ENCODE measurements at places on chromosomes 5 and 9.

DNA sequence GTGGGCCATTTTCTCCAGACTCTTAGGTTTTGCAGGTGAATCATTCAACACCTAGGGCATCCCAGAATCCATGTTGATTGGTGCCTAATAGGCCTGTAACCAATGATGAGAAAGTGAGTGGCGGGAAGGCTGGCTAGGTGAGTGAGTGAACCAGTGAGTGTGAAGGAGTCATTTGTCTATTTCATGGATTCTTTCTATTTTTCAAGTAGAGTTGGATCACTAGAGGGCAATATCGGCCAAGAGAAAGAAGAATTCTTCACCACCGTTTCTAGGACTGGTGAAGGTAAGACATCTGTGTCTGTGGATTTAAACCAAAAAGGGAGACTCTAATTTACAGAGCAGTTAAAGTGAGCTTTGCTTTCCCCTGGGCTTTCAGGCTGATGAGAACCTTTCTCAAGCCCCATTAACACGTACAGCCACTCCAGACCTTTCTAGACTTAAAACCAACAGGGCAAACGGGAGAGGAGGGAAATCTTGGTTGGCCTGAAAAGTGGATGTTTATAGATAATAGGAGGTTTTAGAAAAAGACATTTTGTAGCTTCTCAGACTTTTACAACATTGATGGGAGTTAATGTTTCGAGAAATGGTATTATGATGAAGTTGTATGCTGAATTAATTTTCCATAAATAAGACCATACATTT lies 114.3 kb upstream of the IL12B start:
- no peak for DNase-seq

GRCh38 chr5:113331209-113331551 lies 103.6 kb downstream of the TSSK1B start:
- no peak for DNase-seq

DNA sequence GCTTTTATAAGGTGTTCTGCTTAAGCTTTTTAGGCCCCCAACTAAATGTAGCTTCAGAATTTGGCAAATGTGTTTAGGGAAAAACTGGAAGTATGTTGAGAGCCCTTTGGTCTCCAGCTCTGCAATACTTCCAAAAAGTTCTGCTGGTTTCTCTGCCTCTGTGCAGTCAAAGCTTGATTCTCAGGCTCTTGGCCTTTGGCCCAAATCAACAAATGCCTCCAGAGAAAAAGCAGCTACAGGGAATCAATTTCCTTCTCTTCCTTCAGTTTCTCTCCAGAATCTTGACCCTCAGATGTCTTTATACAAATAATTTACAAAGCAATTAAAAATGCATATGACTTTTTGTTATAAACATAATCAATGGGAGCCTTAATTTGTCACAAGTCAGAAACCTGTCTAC lies 235.7 kb downstream of the COMMD10 start:
- DNase-seq, result no peak

DNA sequence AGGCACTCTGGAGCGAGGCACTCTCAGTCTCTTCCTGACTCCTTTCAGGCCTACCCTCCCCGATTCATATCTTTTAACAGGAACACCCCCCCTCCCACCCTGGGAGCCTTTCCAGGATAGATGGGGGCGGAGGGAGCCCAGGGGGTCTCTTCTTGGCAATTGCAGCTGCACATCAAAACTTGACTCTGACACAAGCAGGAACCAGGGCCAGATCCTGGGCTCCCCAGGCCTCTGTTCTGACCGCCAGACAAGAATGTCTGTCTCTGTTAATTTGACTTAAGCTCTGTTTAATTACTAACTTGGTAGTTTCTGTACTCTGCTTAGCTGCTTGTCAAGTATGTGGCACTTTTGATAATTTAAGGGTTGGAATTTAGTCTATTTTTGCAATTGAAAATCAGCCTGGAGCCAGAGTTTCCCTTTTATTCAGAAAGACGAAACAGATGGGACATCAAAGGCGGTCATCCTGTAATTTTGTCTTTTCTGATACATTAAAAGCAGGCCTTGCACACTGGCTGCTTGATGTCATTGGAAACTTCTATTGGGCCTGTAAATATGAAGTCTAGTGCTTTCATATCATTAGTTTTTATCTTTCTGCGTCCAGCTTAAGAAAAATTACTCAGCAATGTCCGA lies 43.3 kb downstream of the ACTL7B start:
- DNase-seq, result no peak

DNA sequence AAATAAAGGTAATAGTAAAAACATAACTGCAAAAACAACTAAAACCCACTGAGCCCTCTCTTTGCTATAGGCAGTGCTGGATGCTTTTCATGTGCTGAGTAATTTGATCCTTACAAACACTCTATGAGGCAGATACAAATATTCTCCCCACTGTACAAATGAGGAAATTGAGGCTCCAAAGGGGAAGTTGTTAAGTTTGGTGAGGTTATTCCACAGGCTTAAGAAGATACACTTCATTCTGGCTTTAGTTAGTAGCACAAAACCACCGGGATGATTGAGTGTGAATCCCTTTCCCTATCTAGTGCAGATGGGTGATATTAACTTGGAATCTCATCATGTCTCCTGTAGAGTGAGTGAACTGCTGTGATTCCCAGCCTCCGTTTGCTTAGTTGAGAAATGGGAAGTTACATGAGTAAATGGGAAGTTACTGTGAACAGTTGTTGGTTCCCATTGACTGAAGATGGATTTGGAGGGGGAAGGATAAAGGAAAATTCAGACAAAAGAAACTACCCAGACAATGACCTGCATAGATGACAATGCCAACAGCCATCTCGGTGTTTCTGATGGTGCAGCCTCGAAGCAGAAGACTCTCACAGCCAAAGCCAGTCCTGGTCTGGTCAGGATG lies 208.3 kb downstream of the ATP10B start:
- DNase-seq, result no peak

DNA sequence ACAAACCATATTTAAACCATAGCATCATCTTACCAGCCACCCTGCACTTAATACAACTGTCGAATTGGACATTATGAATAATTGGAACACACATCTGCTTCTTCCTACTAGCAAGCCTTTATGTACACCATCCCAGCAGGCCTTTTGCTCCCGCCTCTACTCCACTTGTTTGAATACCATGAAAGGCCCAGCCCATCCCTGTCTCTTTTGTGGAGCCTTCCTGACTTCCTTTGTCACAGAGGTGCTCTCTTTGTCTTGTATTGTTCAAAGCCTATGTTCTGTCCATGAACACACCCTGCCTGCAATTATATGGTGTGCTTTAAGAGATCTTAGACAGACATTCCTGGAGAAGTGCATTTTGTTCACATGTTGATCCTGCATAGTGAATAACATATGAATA lies 465.7 kb downstream of the DIRAS2 start:
- DNase-seq, result no peak

DNA sequence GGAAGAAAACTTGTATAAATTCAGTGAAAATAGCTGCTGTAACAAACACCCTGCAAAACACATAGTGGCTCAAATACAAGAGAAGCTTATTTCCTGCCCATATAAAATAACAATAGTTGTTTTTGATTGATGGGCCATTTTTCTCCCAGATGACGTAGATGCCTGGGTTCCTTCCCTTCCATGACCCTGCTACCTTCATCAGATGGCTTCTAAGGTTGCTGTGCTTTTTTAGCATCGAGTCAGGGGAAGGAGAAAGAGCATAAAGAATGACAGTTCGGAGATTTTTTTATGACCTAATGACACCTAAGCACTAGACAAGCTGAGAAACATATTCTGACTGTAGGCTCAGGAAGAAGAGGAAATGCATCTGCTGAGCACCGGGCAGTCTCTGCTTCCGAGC lies 34.7 kb upstream of the DPYSL3 start:
- no peak for DNase-seq

DNA sequence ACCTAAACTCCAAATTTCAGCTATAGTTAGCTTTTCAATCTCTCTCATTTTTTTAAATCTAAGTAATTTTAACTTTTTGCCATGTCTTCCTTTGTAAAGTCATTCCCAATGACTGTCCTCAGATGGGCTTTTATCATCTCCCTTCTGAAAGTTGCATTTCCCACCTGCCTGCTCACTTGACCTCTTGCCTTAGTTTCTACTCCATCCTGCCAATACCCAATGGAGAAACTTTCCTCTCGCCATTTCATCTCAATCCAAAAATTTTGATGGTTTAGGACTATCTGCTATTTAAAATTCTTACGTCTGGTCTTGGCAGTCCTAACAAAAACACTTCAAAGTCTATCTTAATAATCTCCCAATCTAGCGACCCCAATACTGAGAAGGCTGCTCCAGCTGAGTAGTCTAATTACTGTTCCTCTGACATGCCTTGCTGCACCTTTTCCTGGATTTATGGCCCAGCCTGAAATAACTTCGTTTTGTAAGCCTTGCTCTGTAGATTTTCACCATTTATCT lies 231.3 kb downstream of the PRR16 start:
- DNase-seq, result no peak

DNA sequence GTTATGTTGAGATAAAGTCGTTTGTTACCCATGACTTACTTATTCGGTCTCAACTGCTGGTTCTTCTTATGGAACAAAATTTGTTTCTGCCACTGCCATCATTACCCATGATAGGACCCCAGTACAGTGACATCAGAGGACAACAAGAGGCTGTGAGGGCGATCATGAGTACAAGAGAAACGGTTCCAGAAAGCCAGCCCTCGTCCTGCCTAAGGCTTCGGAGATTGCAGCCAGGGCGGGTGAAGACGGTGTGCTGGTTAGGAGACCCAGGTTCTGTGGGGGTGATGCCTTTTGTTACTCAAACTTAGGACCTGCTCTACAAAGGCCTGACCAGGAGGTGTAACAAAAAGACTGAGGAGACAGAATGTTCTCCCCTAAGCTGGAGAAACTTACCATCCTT lies 10.9 kb downstream of the FYB1 start:
- DNase-seq, result no peak

Data from CD4-positive, alpha-beta T cell treated with Interleukin-4 for 1 hour (primary cell).